LNCaP clone FGC (cell line): ENCODE measurements at places on chromosomes 4 and X.

- DNase-seq, result no peak
Measured at GRCh38 chr4:20483416-20483815, 216.8 kb upstream of the PACRGL start.

DNA sequence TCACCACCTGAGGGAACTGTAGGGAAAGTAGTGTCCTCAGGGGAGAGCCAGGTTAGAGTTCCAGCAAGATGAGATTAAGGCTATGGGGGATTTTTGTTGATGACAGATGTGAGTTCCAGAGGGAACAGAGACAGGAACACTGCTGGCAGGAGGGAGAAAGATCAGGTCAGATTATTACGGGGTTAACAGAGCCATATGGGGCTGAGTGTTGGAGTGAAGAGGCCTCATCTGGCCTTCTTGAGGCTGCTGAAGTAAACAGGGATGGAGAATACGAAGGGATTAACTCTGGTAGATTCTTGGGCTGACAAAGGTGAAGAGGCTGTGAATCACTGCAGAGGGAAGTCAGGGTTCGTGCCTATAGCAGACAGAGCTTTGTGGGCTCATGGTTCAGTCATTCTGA is 47.9 kb upstream of the POU4F2 start:
- DNase-seq, result no peak

GRCh38 chr4:128661479-128661878 is 148.0 kb upstream of the JADE1 start:
- DNase-seq, result no peak

DNA sequence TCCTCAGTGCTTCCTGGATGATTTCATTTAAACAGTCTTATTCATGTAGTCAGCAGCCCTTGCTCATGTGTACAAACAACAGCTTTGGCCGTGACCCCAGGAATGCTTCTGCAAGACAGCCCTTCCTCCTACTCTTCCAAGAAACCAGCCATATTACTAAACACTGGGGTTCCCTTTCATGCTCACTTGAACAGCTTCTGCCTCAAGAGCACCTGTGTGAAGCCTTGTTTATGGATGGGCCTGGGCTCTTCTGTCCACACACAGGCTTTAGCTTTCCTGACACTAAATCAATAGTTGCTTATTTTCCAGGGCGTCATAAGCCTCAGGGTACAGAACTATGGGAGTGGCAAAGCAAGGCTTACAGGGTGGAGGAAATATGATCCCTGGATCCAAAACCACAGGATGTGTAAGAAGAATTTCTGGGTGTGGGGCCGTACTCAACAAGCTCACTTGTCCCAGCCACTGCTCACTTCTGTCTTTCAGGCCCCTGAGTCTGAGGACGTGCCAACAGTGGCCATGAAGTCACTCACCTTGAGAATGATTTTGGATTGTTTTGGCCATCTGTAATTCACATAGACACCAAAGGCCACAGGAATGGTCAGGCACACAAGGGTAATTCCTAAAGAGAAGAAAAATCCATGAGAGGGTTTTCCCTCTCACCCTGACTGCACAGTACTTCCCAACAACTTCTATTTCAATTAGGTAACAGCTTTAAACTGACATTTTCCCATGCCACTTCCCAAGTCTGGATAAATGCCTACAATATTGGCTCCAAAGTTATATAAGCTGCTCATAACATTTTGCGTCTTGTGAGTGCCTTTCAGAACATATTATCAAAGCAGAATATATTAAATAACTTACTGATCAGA is 17.7 kb downstream of the SLC10A6 start:
- DNase-seq, result peak; percentile 15

DNA sequence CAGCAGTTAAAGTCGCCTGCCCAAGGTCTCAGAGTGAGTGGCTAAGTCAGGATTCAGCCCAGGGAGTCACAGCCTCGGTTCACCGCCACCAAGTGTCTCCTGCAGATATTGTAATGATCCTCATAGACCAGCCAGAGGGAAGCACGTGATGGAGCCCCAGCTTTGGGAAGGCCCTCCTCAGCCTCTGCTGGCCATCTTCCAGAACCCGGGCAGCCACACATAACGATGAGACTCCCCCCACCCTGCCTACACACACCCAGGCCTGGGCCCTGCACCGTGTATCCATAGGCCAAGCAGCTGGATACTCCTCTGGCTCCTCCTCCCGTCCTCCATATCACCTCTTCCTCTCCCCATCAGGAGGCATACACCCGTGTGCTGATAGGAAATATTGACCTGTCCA is 19.6 kb upstream of the SASH3 start:
- no peak for DNase-seq

DNA sequence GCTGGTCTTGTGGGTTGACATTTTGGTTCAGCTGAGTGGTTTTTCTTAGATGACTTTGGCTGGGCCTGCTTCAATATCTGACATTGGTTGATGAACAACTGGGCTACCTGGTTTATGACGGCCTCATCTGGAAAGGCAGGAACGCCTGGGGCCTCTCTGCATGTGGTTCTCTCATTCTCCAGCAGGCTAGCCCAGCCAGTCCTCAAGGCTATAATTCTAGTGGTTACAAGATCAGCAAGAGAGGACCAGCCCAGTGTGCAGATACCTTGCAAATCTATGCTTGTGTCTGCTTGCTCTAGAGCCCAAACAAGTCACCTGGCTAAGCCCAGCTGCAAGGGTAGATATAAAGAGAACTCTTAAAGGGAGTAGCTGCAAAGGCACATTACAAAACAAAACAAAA is 214.2 kb upstream of the PUDP start:
- no peak for DNase-seq

DNA sequence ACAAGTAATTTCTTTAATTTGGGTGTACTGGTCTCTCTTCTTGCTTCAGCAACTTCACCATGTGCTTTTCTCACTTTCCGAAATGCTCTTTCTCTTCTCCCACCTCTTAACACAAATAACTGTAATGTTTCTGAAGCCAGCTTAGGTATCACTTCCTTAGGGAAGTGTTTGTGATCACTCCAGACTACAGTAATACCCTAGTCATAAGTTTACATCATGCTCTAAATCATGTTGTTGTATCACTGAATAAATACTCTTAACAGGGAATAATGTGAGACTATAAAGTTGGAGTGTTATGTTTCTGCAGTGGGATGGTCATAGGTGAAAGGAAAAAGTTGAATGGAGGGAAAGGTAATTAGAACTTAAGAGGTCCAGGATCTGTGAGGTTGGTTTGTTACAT is 712.3 kb downstream of the C4orf33 start:
- no peak for DNase-seq

GRCh38 chrX:23953908-23954269 is 46.1 kb downstream of the CXorf58 start:
- no peak for DNase-seq

DNA sequence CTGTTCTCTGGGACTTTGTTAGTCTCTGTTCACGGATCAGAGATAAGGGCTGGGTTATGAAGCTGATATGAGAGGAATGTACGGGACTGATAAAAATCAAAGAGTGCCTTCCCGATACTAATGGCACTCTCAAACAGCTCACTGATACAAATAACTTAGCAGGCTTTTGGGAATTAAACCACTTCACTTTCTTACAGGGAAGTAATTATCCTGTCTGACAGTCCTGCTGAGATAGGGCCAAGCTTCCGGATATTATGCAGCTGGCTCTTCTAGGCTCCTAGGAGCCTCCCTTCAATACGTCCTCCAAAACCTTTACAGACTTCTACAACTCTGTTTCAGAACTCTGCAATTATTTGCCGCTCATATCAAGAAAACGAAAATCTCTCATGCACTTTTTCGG is 418.0 kb downstream of the NLGN4X start:
- no peak for DNase-seq

GRCh38 chrX:149903889-149904748 is 23.1 kb downstream of the MAGEA8 start:
- DNase-seq, result no peak

DNA sequence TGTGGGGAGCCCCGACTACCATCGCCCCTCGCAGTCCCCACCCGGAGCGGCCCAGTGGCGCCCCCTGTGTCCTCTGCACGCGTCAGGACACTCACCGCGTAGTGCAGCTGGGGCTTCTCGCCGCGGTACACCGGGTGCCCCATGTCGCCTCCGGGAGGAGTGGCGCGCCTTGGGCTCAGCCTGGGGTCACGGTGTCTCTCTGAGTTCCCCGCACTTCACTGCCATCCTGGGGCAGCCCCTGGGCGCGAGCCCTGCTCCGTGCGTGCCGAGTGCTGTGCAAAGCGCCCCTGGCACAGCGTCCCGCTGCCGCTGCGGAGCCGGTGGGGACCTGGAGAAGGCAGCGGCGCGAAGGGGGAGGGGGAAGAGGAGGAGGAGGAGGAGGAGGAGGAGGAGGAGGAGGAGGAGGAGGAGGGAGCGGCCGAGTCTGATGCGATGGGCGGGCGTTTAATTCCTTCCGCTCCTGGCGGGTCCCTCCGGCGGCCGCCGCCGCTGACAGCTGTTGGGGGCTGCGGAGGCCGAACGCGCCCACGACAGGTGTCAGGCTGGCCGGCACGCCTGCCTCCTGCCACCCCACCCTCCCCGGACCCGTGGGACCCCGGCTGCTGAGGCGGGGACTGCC is 134.3 kb downstream of the AMELX start:
- DNase-seq, result no peak

DNA sequence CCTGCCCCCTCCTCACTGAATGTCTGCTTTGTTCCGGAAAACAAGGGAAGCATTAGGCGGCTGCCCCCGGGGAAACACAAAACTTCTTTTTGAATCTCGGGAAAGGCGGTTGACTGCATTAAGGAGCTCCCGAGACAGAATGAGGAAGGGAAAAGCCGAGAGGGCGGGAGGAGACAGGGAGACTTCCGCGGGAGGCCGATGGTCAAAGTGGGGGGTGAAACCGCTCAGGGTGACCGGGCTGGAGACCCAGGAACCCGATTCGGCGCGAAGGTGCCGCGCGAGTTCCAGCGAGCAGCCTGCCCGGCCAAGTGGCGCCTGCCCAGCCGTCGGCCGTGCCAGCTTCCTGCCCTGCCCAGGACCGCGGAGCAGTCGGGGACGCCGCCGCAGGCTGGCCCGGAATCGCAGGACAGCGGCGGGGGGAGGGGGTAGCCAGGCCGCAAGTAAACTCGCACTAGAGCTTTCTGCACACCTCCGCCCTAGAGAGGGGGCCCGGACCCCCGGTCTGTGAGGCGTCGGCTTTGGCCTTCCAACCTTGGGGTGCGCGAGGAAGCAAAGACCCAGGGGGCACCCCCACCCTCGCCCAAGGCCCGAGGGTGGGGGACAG is 55.1 kb upstream of the BCOR start:
- peak; percentile 34 for DNase-seq

GRCh38 chr4:178081176-178081575 is 638.9 kb upstream of the AGA start:
- no peak for DNase-seq

- DNase-seq, result no peak
Measured at GRCh38 chr4:166153548-166153947, 280.5 kb downstream of the TLL1 start.

DNA sequence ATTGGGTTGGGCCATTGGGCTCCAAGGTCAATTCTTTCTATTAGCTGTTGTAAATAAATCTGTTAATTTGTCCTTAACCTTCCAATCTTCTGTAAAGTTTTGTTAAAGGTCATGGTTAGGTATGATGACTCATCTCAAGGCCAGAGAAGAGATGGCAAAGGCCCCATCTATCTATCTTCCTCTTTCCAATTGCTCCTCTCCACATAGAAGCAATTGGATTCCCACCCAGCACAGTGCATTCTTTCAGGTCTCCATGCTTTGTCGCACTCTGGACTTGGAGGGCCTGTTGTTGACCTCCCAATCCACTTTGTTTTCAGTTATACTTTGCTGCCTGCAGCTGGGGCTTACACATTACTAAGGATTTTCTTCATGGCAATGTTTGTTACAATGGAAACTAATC is 118.5 kb downstream of the MFAP3L start:
- no peak for DNase-seq

DNA sequence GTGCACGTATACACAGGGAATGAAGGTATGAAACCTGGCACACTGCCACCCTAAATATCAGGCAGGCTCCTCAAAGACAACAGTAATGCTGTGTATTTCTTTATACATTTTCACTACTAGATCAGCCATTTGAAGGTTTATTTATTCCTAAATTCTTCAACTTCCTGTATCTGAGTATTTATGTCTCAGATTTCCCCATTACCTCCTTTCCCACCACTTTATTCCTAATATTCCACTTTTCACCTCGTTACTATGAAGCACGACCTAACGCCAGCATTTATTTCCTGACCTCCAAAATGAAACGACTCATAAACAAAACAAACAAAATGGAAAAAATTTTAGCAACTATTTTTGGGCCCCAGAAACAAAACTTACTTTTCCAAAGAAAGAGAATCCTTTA is 69.6 kb downstream of the MAML3 start:
- no peak for DNase-seq
